ENCODE measurements at places on chromosomes 16 and 17. TPM values are rescaled to one million over a fixed set of nuclear protein-coding genes. Genes with fewer than 3 reads are reported as not detected.

The DNAH17 gene
- 0.22 TPM for total RNA-seq

The SMTNL2 gene
- not detected for total RNA-seq

The CHD9NB gene
- total RNA-seq, result 0.46 TPM

The CDRT4 gene
- total RNA-seq, result 4.8 TPM

The ZNF205 gene
- total RNA-seq, result not detected

The ZNF287 gene
- total RNA-seq, result 6.9 TPM

The SPNS3 gene
- total RNA-seq, result 5.3 TPM

The PTX4 gene
- total RNA-seq, result not detected

The NPIPA8 gene
- total RNA-seq, result 0.59 TPM

The KRTAP4-9 gene
- total RNA-seq, result not detected

The CD300H gene
- not detected for total RNA-seq

The HSPB9 gene
- not detected for total RNA-seq

The CCDC40 gene
- total RNA-seq, result not detected

The NPIPB9 gene
- 5.2 TPM for total RNA-seq

The SLC47A1 gene
- total RNA-seq, result 0.25 TPM

All from T-helper 1 cell treated with Interleukin-12 subunit alpha and Interleukin-12 subunit beta and Interleukin-4 antibody, amounts not matched to agents 30 ng/mL and 1 ng/mL, for 36 hours (primary cell).